ENCODE measurements at places on chromosomes 2 and 18. TPM values are rescaled to one million over a fixed set of nuclear protein-coding genes. Genes with fewer than 3 reads are reported as not detected.

DNA sequence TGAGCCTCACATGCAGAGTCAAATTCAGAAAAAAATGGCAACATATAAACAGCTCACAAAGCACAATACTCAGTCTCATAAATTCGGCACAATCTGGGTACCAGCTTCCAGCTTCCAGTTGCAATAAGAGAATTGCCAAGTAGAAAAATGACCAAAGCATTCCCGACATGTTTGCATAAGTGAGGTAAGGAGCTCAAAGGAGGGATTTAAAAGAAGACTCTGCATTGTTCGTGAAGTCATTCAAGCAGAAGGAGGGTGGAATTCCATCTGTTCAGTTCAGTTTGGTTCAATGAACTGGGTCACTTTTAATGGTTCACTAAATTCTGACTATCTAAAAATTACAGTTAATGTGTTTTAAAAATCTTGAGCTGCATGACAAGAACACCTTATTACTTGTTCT is 106.7 kb upstream of the KLHL14 start:
- H3K27me3 ChIP-seq = no peaks in the 10 kb centered on the region
- DNase-seq = no peak
- H3K4me3 ChIP-seq = no peak overlapping the region
- H3K36me3 ChIP-seq = no peaks in the 10 kb centered on the region
- H3K27ac ChIP-seq = no peak overlapping the region
- H3K4me1 ChIP-seq = no peaks in the 10 kb centered on the region

DNA sequence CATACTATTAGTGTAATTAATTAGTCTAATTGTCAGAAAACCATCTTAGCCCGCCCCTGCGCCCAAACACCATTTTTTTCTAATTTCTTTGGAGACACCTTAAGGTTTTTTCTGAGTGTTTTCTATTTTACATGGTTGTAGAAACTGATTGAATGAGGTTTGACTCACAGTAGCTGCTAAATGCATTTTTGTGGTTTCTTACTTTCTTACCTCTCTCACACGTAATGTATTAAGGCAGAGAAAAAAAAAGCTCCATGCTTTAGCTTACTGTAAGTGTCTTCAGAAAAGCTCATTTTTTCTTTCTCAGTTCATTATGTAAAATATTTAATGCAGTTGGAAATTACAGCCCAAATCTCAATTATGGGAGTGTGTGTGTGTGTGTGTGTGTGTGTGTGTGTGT is 548.5 kb upstream of the LRRTM4 start:
- no peak for DNase-seq
- no peak overlapping the region for H3K4me3 ChIP-seq
- H3K27me3 ChIP-seq = no peaks in the 10 kb centered on the region
- no peak overlapping the region for H3K27ac ChIP-seq
- H3K36me3 ChIP-seq = peaks cover 2% of the 10 kb centered on the region

GRCh38 chr2:84652431-84652830 is 136.1 kb downstream of the DNAH6 start:
- peak overlapping the region; percentile 15 for H3K27ac ChIP-seq
- H3K4me1 ChIP-seq = peaks cover 79% of the 10 kb centered on the region
- H3K27me3 ChIP-seq = no peaks in the 10 kb centered on the region
- peak overlapping the region; percentile 2 for H3K4me3 ChIP-seq
- no peak for DNase-seq

DNA sequence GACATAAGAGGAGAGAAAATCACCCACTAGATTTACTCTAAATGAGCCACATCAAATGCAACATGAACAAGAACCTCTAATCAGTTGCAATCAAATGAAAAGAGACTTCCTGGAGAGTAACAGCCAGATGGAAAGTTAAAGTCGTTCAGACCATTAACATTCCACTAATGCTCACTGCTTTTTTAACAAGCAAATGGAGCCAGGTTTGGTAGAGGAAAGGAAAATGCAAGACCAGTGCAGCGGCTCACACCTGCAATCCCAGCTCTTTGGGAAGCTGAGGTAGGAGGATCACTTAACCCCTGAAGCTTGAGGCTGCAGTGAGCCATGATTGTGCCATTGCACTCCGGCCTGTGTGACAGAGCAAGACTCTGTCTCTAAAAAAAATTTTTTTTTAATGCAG is 48.5 kb downstream of the CACNB4 start:
- no peaks in the 10 kb centered on the region for H3K36me3 ChIP-seq
- H3K27me3 ChIP-seq = peaks cover 2% of the 10 kb centered on the region
- no peak for DNase-seq
- no peak overlapping the region for H3K4me3 ChIP-seq

ALPI gene
- not detected for total RNA-seq

SULT1C4 gene
- not detected for total RNA-seq

CDH7 gene
- total RNA-seq = not detected

HOXD10 gene
- total RNA-seq = not detected

Measured in activated T-cell treated with anti-CD3 and anti-CD28 coated beads, Interleukin-2, amount 50 U/mL, for 72 hours (primary cell).